ENCODE measurements at places on chromosomes 11 and 22.

- DNase-seq = no peak
Measured at GRCh38 chr22:46794067-46794466, 31.6 kb downstream of the TBC1D22A start.

GRCh38 chr22:40040927-40041326, 46.2 kb downstream of the FAM83F start:
- DNase-seq = no peak

DNA sequence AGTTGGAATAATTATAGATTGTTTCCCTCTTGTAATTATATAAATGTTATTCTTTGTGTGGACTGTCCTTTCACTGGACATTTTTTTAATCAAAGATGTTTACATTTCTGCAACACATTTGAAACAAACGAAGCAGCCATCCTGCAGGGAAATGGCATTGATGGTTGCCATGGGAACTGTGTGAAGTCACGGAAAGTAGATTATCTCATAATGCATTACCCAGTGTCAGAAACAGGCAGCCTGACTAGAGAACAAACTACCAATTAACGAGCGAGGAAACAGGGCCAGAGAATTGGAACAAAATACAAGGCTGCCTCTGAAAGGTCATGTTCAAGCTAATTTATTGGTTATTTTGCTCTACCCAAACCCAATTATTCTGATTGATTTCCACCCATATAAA, 96.9 kb upstream of the LARGE1 start:
- no peak for DNase-seq

DNA sequence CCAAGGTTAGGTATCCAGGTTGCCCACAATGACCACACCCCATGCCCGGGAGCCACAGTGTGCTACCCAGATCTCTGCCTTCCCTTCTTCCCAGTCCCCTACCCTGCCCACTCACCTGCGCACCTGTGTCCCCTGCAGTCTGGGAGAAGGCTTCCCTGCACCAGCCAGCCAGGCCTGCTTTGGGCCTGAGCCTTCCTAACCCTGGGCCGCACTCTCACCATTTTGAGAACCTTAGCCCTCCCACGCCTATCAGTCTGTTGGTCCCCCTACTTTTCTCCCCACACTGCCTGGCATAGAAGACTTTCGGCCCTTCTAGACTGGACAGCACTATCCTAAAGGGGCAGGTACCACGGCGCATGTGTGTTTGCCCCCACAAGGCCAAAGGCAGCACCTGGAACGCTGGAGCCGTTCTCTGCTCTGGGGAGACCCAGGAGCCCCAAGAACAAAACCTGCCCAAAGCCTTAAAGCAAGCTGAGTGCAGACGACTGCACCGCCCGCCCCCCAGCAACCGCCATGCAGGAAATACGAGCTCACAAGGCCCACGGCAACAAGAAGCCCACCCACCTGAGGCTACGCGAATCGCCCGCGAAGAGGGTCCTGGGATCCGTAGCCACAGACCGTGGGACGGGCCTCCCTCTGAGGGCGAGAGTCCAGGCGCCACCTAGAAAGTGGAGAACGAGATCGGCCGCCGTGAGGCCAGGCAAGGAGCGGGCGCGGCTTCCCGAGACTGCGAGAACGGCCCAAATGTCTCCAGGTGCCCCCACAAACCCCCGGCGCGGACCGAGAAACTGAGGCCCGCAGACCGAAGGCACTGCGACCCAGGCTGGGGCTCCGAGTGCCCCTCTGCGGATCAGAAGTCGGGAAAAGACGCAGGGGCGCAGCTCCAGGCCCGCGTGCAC, 546 bp downstream of the GNB1L start:
- DNase-seq = no peak

DNA sequence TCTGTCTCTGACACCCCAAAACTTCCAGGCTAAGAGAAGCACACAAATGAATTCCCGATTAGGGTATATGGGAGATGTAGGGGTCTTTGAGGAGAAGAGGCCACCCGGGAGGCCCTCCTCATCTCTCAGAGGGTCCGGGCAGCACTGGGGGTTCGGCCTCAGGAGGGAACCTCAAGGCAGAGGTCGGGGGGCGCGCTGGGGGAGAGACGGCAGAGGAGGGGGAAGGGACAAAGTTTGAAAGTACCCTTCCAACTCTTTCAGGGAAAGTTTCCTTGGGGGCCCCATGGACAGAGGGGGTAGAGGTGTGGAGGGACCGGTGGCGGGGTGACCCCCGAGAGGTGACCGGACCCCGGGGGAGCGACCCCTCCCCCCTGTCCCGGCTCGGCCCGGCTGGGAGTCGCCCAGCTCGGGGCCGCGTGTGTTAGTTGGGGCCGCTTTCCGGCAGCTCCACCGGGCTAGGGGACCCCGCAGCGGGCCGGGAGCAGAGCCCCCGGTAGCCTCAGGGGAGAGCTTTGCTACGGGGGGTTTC, 3.3 kb upstream of the GCAT start:
- no peak for DNase-seq

- no peak for DNase-seq
Measured at GRCh38 chr11:36039471-36039870, 95.6 kb downstream of the LDLRAD3 start.

- no peak for DNase-seq
Measured at GRCh38 chr22:33070600-33070999, 12.4 kb upstream of the SYN3 start.

- DNase-seq = no peak
Measured at GRCh38 chr11:123431619-123432018, 1.6 kb downstream of the GRAMD1B start.

All from GM12891 (cell line).